Activated T-helper 9 cell treated with anti-CD3 and anti-CD28 coated beads, Interleukin-2, amount 50 U/mL, for 16 hours (primary cell): ENCODE measurements at places on chromosomes 2 and 18.

- no peak for DNase-seq
Measured at GRCh38 chr2:47357483-47357882, 45.5 kb upstream of the MSH2 start.

DNA sequence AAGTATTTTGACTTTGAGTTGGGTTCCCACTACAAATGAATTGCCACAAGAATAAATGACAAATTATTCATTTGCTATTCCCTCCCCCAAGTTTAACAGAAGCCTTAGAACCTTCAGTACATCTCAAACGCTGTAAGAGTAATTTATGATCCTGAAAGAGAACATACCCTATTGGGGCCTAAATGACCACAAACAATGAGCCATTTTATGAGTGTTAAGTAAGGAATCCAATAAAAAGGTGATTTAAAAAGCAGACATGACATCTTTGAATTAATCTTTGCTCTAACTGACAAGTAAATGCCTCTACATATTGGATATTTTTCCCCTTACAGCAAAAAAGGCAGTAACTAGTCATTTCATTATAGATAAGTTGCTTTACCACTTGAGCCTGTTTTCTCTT, 136.9 kb downstream of the NRXN1 start:
- no peak for DNase-seq

DNA sequence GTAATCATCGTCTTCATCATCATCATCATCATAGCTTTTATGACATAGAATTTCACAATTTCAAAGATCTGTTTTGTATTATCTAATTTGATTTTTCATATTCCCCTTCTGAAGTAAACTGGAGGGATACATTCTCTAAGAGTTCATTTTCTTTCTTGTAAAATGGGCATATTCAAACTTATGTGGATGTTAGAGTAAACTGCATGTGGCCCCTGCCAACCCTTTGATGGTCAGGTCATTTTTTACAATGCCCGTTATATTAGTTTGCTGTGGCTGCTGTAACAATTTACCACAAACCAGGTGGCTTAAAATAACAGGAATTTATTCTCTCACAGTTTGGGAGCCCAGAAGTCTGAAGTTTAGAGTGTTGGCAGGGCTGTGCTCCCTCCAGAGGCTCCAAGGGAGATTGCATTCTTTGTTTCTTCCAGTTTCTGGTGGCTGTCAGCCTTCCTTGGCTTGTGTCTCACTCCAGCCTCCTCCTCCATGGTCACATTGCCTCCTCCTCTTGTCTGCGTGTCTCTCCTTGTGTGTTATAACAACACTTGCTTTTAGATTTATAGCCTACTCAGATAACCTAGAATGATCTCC, 127.5 kb upstream of the MMADHC start:
- no peak for DNase-seq

DNA sequence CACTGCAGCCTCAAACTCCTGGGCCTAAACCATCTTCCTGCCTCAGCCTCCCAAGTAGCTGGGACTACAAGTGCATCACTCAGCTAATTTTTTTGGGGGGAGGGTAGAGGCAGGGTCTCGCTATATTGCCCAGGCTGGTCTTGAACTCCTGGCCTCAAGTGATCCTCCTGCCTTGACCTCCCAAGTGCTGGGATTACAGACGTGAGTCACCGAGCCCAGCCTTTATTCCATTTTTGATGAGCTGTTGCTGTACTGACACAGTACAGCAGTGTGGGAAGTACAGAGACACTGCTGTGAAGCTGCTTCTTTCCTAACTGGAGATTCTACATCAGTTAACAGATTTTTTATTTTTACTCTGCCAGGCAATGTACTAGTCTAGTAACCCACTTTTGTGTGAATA, 18.8 kb downstream of the PTRHD1 start:
- no peak for DNase-seq

DNA sequence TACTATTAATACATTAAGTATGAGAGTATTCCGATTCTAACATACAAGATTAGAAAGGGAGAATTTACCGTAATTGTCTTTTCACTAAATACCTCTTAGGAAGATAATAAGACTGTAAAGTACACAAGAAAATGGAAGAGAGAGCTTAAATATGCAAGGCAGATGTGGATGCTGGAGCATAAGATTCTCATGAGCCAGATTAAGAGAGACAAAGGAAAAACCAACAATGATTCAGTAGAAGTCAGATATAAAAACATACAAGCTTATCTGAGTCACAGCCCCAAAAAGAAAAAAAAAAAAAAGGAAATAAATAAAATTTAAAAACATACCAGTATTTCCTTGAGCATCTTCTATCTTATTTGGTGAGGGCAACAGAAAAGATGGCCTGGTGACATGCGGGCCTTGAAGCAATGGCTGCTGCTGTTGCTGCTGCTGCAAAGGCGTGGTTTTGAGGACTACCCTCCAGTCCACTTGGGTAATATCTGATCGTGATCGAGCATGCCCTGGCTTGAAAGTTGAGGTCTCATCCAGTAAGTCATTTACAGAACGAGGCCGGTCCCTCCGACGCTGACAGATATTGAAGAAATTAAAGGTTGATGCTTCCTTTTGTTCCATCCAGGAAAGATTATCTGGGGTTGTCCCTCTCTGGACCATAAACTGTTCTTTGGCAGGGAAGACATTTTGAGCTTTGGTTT, 24.5 kb downstream of the PLEKHM3 start:
- no peak for DNase-seq
